Mesenchymal stem cell (in vitro differentiated cells and primary cell): ENCODE measurements at places on chromosomes 3 and 15.

GRCh38 chr3:27200721-27201489 lies 168.3 kb downstream of the NEK10 start:
- DNase-seq, result no peak

DNA sequence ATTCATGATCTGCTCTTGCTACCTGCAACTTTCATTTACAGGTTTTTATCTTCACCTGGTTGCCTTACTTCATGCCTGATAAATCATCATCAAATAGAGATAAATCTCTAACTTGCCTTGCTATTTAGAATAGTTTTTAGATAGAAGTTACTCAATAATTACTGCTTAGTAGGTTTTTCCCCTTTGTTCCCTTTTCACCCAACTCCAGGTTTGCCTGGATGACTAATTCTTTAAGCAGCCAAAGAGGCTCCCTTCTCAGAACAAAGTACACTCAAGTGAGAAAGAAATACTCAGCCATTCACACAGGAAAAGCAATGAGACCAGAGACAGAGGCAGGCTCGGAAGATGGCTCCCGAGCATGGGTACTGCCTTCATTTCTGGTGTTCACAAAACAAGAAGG lies 268.1 kb upstream of the CRBN start:
- no peak for DNase-seq

DNA sequence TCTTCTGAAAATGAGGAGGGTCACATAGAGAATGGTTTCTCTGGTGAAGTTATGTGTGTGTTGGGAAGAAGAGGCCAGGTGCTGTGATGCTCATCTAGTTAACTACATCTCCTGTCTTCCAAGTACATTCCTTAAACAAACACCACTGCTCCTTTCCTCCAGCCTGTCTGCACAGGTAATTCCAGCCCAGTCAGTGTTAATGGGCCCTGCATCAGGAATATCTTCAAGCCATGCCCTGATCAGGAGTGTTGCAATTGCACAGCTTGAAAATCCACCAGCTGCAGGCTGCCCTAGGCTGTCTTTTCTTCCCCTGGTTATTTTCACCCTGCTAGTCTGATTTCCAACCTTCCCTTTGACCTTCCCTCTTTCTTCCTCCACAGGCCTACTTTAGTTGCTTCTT lies 41.9 kb upstream of the LMOD3 start:
- DNase-seq, result no peak

DNA sequence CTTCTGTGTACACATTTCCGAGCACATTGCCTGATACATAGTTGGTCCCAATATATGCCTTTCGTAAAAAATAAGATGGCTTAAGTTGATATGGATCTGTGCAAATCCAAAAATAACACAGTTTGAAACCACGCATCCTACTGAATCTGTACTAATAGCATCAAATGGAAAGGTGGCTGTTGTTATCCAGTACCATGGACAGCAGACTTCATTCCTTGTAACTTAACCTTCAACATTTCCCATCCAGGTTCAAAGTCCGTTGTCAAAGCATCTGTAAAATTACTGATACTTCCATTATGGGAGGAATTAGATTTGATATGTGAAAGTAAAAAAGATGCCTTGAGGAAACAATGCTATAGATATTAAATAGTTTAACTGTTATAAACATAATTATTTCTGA lies 65.5 kb upstream of the C3orf49 start:
- peak; percentile 5 for DNase-seq

GRCh38 chr15:71261909-71262308 lies 146.6 kb downstream of the THSD4 start:
- DNase-seq, result peak; percentile 42

DNA sequence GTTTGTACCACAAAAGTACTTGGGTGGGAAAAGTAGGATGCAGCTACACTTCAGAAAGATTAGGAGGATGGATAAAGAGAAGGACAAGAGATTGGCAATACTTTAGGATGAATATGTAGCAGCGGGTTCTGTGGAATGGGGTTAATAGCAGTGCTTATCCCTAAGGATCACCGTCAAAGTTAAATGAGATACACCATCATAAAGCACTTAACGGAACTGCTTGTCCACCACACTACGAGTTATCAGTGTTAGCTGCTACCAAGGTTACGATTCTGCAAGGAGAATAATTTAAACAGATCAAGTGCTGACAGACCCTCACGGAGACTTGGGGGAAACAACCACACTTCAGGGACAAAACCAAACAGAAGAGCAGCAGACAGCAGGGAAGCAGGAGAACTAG lies 963 bp downstream of the SHQ1 start:
- no peak for DNase-seq

DNA sequence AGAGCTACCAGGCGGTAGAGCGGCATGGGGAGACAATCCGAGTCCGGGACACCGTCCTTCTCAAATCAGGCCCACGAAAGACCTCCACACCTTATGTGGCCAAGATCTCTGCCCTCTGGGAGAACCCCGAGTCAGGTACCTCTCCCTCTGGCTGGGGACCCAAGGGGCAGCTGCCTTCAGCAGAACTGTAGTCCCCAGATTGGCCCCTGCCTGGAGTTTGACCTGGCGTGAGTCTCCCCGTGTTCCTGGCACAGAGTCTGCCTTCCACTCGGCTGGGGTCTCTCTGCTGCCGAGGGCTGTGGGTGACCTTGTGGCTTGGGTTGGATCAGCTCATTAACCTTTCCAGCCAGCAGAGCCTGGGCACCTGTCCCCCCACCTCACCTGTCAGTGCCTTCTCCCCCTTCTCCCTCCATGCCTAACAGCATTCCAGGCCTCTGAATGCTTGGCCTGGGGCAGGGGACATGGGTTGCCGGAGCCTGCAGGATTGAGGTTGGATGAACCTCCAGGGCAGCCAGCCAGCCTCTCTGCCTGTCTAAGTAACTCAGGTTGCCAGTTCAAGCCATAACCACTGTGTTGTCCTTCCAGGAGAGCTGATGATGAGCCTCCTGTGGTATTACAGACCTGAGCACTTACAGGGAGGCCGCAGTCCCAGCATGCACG lies 6.8 kb upstream of the CHST14 start:
- DNase-seq, result no peak

DNA sequence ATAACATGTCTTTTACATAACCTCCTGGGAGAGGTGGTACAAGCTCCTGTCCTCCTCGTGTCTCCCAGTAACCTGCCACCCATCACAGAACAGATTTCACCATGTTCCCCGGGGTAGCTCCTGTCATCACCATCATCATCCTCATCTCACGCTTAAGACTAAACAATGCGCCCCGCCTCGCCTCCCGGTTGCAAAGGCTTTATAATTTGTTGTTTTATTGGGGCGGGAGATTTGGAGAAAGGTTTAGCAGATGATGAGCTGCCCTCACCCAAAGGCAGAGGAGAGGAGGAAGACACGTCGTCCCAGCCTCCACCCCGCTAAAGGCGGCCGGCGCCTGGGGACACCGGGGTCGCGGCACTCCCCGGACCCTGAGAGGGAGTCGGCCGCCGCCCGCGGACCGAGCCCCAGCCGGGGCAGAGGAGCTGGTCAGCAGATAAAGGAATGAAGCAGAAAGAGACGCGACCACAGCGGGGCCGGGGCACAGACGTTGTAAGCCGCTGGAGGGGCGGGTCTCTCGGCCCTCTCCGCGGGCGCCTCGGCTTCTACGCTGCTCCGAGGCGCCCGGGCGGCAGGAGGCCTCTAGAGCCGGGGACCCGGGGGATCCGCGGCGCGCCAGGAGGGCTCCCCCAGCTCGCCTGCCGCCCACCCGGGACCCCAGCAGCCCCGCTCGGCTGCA lies 589 bp downstream of the HERC1 start:
- DNase-seq, result peak; percentile 75

GRCh38 chr3:148106062-148106461 lies 591.6 kb upstream of the AGTR1 start:
- no peak for DNase-seq

GRCh38 chr15:100926258-100926657 lies 7.1 kb downstream of the LRRK1 start:
- no peak for DNase-seq

DNA sequence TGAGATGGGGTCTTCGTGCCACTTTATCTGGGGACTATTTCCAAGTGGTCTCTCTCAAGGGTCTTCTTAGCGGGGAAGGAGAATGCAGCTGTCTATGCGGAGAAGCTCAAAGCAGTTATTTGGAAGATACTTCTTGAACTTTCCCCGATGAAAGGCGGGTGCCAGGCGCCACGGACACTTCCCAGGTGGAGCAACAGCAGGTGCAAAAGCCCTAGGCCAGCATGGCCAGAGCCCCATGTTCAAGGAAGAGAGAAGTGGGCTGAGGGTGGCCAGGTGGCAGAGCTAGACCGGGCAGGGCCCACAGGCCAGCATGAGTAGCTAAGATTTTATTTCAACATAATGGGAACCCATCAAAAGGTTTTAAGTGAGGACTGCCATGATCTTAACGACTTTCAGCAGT lies 232.8 kb downstream of the PDZRN3 start:
- DNase-seq, result no peak

- DNase-seq, result no peak
Observed at GRCh38 chr3:66028457-66028856, 10.3 kb downstream of the MAGI1 start.

GRCh38 chr15:36888011-36888992 lies 212.0 kb downstream of the MEIS2 start:
- DNase-seq, result peak; percentile 32

DNA sequence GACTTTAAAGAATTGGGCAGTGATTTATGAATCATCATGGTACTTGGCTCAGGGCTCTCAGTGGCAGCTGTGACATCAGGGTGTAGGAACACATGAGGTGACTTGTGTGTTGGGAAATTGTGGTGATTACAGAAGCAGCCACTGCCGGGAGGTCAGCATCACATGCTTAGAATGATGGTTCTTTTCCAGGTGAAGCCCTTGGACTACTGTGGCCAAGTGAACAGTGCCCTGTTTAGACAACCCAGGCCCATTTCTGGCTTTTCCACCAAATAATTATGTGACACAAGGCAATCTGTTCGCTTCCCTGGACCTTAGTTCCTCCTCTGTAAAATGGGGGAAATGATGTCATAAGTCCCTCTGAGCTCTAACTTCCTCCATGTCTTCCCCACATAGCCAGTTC lies 139.7 kb upstream of the ROPN1 start:
- DNase-seq, result no peak

GRCh38 chr3:46110701-46111493 lies 83.6 kb upstream of the XCR1 start:
- peak; percentile 66 for DNase-seq

- DNase-seq, result no peak
Observed at GRCh38 chr15:91541286-91541685, 312.2 kb upstream of the SLCO3A1 start.

DNA sequence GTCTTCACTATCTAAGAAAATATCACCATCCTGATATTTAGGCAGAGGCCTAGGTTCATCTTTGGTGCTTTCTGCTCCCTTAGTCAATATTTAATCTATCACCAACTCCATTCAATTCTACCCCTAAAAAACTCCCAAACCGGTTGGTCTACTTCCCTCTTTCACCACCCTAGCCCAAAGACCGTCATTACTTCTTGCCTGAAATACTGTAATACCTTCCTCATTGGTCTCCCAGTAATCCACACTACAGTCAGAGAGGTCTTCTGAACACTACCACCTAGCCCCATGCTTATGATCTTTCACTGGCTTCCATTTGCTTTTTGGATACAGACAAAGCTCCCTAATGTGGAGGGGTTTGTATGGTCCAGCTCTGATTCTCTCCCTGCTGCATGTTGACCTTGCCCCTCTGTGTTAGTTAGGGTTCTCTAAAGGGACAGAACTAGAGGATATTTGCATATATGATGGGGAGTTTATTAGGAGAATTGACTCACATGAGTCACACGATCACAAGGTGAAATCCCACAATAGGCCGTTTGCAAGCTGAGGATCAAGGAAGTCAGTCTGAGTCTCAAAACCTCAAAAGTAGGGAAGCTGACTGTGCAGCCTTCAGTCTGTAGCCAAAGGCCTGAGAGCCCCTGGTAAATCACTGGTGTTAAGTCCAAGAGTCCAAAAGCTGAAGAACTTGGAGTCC lies 36.4 kb upstream of the ATP2C1 start:
- DNase-seq, result no peak

- peak; percentile 56 for DNase-seq
Observed at GRCh38 chr15:35067496-35068347, 17.4 kb downstream of the NANOGP8 start.

GRCh38 chr3:40055956-40056355 lies 246.5 kb downstream of the MYRIP start:
- DNase-seq, result no peak

DNA sequence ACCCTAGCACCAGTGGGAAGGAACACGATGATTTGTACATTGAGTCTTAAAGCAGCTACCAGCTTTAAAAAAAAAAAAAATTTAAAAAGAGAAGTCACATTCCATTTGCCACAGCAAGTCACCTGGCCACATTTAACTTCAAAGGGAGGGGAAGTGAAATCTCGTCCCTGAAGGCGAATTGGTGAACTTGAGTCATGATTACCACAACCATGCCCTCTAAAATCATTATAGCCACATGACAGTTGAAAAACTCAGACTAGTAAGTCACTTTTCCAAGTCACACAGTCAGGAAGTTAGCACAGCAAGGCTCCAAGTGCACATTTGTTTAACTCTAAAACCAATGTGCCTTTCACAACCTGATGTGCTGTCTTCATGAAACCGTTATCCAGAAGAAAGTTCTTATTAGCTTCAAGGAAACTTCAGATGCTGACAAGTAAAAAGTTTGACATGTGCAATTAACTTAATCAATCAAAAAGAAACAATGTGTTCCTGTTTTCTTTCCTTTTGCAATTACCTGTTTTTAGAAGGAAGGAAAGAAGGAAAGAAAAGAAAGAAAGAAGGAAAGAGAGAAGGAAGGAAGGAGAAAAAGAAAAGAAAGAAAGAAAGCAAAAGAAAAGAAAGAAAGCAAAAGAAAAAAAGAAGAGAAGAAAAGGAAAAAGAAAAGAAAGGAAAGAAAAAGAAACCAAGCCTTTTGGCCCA lies 8.3 kb upstream of the THSD4 start:
- DNase-seq, result no peak

DNA sequence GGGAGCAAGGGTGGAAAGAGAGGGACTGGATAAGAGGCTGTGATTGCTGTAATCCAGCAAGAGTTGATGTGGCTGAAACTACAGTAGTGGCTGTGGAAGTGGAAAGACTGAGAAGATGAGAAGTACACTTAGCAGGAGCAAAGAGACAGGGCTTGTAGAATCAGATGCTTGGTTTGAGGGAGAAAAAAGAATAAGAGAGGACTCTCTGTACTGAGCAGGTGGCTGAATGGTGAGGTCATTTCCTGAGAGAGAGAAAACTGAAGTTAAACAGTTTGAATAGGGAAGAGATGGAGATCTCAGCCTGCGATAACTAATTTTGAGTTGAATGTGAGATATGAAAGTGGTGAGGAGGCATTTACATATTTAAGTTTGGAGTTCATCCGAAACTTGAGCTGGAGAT lies 95.8 kb upstream of the SLC25A36 start:
- DNase-seq, result no peak

DNA sequence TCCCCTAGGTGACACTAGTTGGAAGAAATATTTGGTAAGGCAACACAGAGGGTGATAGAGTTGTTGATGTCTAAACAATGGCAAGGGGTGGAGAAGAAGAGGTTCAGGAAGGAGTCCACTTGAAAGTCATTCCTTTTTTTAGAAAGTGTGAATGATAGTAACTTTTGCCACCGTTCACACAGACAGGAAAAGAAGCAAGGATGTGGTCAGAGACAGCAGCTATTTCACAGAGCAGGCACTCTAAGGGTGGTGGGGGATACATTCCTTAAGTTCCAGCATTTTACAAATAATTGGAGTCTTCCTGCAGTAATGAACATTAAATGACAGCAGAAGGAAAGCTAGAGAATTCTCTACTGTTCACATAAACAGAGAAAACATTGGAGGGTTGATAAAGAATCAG lies 75.4 kb upstream of the ZNF385D start:
- DNase-seq, result no peak

- peak; percentile 84 for DNase-seq
Observed at GRCh38 chr15:73964736-73965093, 27.4 kb downstream of the STOML1 start.
